ENCODE measurements at places on chromosomes 3 and 15.

- no peak for DNase-seq
Measured at GRCh38 chr3:38649500-38650247, at the start of gene SCN5A. SCN5A (minus strand) TSS chr3:38649687; CDS start chr3:38633307, 16,380 bp downstream.

GRCh38 chr3:15221574-15222217, 15.7 kb downstream of the CAPN7 start:
- no peak for DNase-seq

- no peak for DNase-seq
Measured at GRCh38 chr3:44525060-44525459, 29.9 kb upstream of the ZKSCAN7 start.

DNA sequence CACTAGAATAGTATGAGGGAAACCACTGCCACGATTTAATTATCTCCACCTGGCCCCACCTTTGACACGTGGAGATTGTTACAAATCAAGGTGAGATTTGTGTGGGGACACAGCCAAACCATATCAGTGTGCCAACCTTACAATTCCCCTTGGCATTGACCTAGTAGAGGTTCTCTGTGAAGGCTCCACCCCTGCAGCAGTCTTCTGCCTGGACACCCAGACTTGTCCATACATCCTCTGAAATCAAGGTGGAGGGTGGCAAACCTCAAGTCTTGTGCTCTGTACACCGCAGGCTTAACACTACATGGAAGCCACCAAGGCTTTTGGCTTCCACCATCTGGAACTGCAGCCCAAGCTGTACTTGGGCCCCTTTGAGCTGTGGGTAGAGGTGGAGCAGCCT, 8.8 kb upstream of the IQGAP1 start:
- no peak for DNase-seq

GRCh38 chr15:47812470-47812999, 95.2 kb downstream of the SEMA6D start:
- no peak for DNase-seq

GRCh38 chr3:87900061-87900460, 158.7 kb downstream of the CGGBP1 start:
- no peak for DNase-seq

DNA sequence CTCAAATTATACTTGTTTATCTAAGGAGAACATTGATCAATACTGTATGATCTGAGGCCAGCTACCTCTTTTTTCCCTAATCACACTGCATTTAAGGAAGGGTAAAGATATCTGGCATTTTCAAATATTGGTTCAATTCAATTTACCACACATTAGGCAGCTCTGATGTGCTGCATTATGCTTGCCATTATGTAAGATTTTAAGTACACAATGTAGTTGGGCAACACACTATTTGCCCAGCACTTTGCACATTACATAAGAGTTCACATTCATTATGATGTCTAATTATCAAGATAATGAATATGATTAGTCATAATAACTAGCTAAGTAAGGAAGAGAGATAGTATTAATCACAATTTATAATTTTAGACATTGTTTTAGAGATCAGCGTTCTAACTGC, 196.3 kb downstream of the BCHE start:
- DNase-seq: no peak

DNA sequence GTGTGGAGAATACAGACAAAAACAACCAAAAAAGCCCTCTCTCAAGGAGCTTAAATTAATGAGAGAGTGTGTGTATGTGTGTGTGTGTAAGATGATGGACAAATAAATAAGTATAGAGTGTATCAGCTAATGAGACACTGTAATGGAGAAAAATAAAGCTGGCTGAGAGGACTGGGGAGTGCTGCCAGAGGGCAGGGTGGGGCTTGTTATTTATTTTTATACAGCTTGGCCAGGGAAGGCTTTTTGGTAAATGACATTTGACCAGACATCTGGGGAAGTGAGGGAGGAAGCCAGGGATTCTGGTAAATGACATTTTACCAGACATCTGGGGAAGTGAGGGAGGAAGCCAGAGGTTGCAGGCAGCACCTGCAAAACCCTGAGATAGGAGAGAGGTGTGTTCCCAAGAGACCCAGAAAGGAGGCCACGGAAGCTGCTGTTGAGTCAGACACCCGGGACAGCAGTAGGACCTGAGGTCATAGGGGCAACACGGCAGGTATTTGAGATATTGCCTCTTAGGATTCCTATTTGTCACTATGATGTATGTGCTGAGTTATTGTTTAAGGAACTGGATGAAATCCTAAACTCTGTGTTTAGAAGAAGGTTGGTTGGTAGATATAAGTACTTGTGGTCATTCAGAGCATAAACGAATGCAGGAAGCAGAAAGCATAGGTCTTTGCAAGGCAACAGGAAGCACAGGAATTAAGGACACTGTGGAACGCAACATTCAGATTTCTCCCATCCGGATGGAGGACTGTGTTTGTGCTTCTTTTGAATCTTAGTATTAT, 2.7 kb downstream of the SV2B start:
- DNase-seq: no peak

DNA sequence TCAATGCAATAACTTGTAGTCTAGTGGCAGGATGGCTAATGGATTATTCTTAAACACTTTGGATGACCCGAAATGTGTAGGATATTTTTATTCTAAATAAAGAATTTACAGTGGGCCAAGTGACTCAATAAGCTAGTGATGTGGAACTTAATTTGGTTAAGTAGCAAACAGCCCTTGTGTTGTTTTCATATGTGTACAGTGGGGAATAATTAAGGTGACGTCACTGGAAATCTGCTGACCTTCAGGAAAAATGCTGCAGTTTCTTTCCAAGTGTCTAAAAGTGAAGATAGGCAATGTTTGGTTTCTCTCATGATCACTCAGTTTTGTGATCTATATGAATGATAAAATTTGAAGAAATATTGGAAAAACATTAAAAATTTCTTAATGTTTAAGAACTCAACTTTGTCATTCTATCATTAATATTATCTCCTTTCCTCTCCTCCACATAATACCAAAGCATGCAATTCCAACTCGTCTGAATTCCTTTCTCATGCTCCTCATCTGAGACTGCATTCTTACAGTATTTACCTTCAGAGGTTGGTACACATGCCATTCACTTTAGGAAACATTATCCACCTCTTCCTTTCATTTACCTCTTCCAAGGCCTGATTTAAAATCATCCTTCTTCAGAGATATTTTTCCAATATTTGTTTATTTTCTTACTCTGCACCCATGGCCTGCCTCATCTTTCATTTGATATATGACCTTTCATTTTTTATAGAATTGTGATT, 414.6 kb upstream of the ARPP21 start:
- DNase-seq: no peak

DNA sequence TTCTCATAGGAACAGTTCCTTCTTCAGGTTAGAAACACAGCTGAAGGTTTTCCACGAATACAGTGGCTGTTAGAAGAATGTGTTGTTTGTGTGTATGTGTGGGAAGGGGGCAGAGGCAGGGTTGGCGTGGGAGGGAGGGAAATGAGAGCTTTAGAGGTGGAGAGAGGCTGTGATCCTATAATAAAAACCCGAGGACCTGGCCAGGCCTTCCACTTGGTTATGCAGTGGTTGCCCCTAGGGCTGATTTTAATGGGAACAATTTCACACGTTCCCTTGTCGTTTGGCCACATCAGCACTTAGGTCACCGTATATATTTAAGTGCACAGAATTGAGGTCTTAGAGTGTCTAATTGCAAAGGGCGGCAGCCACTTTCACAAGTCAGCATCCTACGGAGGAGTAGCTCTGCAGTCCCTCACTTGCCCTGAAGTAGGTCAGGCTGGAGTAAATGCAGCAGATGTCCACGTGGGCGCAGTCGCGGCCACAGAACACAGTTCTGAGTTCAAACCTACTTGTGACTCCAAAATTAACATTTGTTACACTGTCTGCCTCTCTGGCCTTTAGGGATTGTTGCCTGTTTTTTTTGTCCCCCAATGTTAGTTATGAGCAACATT, 85.6 kb downstream of the PDCD6IP start:
- no peak for DNase-seq

DNA sequence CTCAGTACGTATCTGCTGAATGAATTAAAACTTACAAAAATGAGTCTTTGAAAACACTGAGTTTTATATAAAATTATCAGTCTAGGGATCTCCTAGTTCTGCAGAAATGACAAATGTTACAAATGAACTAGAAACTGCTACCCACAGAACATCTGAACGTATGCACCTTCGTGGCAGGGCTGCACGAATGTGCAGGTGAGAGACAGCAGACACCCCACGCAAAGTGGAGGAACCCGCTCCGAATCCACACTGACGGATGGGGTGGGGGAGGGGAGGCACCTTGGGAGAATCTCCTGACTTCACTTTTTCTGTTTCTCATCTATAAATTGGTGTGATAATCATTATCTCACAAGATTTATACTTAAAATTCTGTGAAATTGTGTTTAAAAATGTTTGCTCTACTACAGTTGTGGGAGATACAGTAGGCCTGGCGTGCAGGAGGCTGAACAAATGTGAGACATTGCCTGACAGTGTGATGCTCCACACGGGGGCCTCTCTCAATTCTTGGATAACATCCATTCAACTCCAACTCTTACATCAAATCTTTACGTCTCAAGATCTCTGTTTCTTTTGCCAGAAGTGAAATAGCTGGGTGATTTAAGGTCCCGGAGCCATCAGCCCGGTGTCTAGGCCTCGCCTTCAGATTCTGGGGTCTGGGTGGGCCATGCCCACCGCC, 86.9 kb downstream of the ATP10A start:
- no peak for DNase-seq

- peak; percentile 12 for DNase-seq
Measured at GRCh38 chr15:59553879-59554735, 57.5 kb upstream of the GCNT3 start.

- DNase-seq: no peak
Measured at GRCh38 chr15:90025489-90026033, 24.4 kb downstream of the ZNF710 start.

DNA sequence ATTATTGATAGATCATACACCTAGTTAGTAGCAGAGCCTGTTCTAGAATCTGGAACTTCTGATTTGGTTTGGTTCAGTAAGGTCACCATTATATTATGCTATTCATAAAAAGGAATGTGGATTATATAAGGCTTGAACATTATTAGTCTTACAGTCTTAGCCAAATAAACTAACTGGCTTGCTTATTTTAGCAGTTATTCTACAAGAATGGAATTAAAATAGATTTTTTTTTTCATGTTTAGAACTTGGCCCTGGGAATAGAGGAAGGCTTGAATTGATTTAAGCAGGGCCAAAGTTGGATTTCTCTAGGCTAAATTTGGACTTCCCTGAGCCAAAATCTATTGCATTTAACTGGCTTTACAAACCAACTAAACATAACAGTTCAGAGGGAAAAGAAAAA, 24.4 kb downstream of the DTWD1 start:
- no peak for DNase-seq

- no peak for DNase-seq
Measured at GRCh38 chr15:46671336-46671735, 1036.5 kb downstream of the SQOR start.

- no peak for DNase-seq
Measured at GRCh38 chr3:13580256-13581023, 31.5 kb downstream of the FBLN2 start.

- no peak for DNase-seq
Measured at GRCh38 chr3:197577366-197578074, 21.8 kb upstream of the BDH1 start.

DNA sequence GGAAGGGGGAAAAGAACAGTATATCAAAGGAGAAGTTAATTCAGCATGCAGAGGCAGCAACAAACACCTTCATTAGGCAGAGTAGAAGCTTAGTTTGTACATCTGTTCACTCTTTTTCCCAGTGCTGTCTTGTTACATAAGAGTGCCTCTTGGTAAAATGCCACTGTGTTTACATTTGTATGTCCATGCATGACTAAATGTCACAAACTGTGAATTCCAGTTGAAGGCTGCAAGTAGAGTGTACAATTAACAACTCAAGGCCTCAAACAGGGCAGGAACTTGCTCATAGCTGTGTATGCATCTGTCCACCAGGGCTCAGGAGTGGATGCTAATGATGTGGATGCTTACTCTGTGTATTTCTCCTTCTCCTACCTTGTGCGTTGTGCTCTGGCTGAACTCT, 214.2 kb upstream of the TPM1 start:
- DNase-seq: no peak

GRCh38 chr15:90291679-90292356, 26.3 kb downstream of the NGRN start:
- peak; percentile 10 for DNase-seq

DNA sequence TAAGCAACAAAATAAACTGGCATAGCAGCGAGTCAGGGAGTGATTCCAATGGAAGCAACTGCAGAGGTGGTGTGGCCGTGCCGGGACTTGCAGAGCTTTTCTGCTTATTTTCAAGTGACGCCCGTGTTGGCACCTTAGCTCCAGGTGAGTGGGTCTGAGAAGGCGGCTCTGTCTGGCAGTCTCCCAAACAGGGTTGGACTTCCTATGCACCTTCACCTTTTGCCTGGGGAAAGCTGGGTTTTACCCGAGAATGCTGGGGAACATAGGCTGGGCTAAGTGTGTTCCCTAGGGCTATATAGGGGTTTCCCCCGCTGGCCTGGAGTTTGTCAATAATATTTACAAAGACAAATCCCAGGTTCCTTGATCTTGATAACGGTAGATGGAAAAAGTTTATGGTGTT, 179.9 kb upstream of the TBL1XR1 start:
- DNase-seq: no peak

- peak; percentile 25 for DNase-seq
Measured at GRCh38 chr3:71064291-71064955, 519.1 kb downstream of the FOXP1 start.

DNA sequence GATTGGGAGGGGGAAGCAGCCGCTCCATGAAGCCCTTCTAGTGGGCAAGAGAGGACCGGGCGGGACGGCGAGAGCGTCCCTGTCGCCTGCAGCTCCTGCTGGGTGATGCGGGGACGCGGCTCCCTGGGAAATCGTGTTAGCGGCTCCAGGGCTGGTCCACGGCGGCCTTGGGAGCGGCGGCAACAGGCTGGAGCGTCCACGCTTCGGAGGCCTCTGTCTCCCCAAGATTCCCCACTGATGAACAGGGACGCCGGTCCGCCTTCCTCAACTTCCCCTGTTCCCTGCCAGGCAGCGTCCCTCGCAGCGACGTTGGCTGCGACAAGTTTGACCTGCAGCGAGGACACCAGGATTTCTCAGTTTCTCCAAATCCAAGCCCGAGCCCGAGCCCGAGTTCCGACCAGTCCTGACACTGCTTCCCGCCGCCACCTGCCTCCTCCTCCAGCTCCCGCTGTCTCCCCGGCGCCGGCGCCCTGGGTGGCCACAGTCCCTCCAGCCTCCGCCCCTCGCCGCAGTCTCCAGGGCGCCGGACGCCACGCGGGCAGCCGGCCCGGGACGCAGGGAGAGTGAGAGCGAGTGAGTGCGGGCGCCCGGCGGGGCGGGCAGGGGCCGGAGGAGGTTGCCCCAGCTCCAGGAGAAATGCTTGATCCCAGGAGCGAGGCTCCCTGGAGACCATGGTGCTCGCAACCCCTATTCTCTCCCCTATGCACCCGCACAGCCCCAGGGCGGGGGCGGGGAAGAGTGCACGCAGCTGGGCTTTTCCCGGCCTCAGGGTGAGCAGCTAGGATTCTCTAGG, 78.1 kb upstream of the RNF7 start:
- peak; percentile 78 for DNase-seq

All from H54 (cell line).